ENCODE measurements at places on chromosomes 12 and 14. TPM values are rescaled to one million over a fixed set of nuclear protein-coding genes. Genes with fewer than 3 reads are reported as not detected.

Gene TMTC2
- 6.2 TPM for total RNA-seq

Gene LRP10
- total RNA-seq, result 53.3 TPM

Gene IL31
- total RNA-seq, result not detected

Gene RDH12
- total RNA-seq, result not detected

Gene PLXNC1
- 8.0 TPM for total RNA-seq

Gene GARIN6
- total RNA-seq, result not detected

Gene DBX2
- not detected for total RNA-seq

Gene CCDC85C
- total RNA-seq, result 14.6 TPM

Gene GPR132
- 1.9 TPM for total RNA-seq

Gene CNTN1
- not detected for total RNA-seq

Gene KRT1
- total RNA-seq, result not detected

Measured in OCI-LY7 (cell line).